Activated CD4-positive, alpha-beta T cell treated with anti-CD3 and anti-CD28 coated beads for 36 hours (primary cell): ENCODE measurements at places on chromosomes 1 and 21.
A peak's percentile ranks its signal among the peaks of the same experiment; 100 is the strongest.

DNA sequence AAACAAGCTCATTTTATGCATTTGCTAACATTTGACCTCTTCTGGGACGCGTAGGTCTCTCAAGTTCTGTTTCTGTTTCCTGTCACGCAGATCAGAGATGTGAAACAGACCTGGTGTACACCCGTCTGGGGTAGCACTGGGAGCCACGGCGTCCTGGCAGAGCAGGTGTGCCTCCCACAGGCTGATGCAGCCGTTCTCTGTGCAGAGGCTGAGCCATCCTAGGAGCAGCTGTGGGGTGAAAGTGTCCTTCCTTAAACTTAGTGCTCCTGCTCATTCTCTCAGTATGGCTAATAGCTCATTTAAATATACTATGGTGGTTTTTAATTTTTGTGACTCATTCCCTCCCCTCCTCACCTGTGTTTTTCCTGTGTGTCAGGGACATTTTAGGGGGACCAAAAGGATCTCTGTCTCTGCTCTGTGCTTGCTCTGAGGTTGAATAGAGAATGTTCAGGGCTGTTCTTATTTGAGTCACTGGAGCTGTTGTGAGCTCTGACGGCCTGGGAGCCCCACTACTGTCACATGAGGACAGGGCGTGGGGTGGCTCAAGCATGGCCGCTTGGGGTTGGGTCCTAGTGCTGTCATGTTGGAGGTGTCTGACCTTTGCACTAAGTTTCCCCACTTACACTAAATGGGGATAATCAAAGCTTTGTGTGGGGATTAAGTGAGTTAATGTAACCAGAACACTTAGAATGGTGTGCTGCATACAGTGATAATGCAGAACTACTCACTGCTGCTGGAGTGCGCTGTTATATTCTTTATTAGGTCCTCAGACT, 43.0 kb downstream of the GALNT2 start:
- DNase-seq, result peak; percentile 94

DNA sequence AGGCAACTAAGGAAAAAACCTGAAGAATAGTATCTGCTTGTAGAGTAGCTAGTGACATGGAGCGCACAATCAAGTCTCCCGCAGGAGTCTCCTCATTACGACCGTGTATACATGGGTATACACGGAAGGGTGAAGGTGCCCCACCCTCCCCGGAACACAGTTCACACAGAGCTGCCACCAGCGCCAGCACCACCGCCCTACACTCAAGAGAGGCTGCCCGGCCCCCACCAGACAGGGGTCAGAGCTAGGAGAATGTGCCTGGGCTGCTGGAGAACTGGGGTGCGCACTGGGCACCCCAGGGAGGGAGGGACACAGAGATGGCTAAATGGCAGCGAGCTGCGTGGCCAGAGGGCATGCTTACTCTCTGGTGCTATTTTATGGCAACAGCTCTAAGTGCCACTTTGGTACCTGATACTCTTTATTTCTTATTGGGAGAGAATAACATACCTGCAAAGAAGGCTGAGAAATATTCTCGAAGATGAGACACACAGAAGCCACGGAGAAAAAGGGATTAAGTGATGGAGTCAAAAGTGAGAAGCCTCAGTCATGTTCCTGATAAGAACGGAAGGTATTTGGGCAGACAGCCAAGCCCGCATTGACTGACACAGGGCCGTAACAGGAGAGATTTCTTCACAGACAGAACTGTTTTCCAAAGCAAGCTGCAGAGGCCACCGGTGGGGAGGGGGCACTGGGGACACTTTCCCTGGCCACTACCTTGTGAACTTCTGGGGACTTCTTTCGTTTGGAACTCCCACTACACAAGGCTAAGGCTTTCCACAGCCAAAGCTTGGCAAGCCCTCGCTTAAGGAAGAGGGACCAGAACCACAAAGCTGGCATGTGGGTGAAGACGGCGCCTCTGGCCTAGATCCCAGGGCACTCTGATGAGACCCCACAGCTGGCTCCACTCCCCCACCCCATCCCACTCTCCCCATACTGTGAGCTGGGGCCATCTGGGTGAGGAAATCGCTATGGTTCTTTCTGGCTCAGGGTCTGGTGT, 108.0 kb downstream of the PGBD5 start:
- DNase-seq, result no peak

DNA sequence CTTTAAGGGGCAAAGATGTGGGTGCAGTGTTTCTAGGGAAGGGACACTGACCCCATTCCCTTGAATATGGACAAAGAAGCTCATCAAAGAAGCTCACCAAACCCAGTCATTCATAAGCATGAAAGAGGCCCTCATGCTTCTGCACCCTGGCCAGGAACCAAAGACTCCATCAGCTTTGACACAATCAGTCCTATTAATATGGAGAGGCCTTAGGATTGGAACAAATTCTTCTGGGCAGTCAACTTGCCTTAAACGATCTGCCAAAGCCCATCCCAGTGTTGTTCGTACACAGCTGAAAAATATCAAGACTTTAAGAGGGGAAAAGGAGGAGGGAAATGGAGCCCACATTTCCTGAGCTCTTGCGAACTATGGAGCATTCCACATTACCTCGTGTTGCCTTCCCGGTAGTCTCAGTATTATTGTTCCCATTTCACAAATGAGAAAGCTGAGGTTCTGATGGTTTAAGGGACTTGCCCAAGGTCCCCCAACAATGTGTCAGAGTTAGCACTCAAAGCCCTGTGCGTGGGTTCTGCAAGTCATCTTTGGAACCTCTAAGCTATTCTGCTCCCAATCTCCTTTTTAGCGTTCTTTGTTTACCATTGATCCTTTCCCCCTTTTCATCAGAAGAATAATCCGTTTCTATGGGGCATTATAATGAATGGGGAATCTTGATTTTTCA, 161.9 kb downstream of the ZBTB18 start:
- peak; percentile 20 for DNase-seq

- no peak for DNase-seq
These were observed 37.6 kb upstream of the GPR153 start for GRCh38 chr1:6298530-6298929.

GRCh38 chr21:34882719-34883131, 166.4 kb downstream of the RUNX1 start:
- no peak for DNase-seq

DNA sequence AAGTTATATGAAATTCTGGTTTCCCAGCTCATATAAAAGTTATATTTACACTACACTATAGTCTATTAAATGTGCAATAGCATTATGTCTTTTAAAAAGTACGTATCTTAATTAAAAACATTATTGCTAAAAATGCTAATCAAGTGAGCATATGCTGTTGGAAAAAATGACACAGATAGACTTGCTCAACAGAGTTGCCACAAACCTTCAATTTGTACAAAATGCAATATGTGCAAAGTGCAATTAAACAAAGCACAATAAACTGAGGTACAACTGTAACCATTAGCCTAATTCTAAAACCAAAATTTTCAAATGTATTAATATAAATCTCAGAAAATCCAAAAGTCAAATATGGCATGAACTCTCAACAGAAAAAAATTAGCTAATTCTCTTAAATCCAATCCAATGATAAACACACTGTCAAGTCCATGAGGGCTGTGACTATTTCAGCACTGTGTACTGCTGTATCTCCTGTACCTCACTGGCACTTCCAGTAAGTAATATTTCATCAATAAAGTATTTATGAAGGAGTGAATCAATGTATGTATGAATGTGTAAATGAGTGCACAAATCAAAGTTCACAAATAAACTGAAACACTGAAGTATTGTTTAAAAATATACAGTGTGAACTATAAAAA, 116.3 kb downstream of the AKT3 start:
- DNase-seq, result no peak

DNA sequence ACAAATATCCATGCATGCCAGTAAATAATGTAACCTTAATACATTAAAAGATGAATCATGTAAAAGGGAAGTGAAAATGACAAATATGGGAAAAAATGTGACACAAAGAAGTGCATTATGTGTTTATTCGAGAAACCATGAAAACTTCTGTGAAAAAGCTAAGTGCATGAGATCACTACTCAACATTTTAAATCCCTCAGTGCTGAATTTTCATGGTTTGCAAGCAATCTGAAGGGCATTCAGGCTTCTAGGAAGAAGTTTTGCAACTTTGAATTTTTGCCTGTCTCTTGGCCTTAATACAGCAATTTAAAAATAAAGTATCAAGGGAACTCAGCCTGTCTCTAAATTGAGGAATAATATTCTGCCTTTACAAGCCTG, 78.2 kb downstream of the MAP3K7CL start:
- DNase-seq, result no peak

- DNase-seq, result no peak
These were observed 217.2 kb upstream of the IRF2BP2 start for GRCh38 chr1:234827181-234827580.

DNA sequence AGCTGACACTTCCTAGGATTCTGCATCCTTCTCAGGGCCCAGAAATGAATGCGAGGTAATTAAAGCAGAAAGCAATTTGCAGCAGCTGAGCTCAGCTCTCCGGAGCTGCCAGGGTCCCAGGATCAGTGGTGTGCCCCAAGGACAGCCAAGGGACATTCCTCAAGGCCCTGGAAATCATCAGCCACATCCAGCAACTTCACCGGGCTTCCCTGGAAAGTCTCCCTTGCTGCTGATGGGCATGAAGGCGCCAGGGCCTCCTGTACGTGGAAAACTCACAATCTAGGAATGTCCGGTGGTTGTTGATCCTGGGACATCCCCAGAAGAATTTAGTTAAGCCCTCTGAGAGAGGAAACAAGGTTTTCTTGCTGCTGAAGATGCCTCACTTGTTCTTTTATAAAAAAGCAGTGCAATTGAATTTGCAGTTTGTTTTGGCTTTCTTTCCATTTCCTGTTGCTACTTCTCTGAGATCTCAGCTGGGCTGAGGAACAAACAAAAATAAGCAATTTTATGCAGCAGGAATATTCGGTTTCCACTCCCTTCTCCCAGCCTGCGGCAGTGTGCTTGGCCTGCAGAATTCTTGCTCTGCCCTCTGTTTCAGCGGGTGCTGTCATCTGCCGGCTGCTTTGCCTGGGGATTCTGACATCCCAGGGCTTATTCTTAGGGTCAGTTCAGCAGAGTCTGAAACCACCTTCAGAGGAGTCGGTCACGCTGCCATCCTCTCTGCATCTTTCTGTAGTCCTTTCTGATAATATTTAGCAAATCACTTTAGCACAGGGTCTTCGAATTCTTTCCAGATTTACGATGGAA, 85.9 kb downstream of the TCP10L start:
- DNase-seq, result no peak

DNA sequence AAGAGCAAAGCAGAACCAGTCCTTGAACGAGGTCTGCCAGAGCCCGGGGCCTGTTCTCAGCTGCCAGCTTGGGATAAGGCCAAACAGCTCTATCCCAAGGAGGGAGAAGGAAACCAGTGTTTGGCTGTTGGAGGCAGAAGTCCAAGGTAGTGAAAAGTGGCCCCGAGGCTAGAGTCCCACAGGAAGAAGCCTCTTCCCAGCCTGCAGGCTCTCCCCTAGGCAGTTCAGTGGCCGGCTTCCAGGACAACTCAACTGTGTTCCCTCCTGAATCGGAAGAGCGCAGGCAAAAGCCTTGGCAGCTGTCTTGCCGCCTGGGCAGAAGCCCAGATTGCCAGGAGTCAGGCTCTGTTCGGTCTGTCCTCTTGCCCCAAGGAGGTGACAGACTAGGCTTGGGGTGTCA, 19.3 kb downstream of the QSOX1 start:
- no peak for DNase-seq

DNA sequence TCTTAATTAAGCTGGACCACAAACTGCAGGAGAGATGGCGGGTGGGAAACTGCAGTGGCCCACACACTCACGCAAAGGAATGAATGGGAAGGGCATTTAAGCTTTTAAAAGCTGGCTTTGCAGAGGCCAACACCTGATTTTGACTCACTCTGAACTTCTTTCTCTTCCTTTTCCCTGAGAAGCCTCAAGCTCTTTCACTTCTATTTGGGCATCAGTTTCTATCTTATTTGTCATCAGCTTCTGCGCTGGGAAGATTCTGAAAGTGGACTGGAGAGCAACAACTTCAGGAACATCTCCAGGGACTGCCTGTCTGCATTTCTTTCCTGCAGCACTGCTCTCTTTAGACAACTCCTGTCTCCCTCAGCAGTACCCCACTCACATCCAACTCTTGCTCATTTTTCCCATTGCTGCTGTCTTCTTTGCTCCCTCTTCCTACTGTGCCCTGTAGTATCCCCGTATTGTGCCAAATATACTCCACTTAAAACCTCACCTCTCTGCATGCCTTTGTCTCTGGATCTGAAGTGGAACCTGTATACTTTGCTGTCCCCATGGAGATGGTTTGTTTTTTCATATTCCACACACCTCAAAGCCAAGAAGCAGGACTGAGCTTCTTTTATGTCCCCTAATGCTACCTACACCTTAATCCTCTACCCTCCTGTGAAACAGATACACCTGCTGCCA, 143.3 kb upstream of the JUN start:
- no peak for DNase-seq

DNA sequence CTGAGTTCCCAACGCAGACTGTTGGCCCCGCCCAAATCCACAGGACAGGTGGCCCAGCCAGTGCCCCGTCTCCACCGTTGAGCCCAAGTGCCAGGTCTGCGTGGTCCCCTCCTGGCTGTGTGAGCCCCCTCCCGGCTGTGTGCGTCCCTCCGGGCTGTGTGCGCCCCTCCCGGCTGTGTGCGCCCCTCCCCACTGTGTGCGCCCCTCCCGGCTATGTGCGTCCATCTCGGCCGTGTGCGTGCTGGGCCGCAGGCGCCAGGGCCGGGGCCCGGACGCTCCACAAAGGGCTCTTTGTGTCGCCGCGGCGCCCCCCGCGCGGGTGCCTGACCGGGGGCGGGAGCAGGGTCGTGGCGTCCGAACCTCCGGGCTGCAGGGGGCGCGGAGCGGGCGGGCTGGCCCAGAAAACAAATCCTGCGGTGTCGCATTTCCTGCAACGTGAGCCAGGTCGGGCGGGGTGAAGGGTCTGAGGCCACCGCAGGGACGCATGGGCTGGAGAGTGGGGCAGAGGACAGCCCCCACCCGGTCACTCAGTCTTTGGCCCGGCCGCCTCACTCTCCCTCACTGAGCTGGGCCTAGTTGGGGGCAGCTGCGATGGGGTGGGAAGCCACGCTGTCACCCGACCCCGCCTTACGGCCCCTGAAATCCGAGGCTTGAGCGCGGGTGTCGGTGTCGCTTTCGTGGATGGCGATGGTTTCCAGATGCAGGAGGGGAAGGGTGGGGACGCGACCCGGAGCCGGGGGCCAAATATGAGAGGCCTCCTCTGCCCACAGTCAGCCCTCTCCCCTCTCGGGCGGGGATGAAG, 18.8 kb downstream of the TNFRSF25 start:
- no peak for DNase-seq

DNA sequence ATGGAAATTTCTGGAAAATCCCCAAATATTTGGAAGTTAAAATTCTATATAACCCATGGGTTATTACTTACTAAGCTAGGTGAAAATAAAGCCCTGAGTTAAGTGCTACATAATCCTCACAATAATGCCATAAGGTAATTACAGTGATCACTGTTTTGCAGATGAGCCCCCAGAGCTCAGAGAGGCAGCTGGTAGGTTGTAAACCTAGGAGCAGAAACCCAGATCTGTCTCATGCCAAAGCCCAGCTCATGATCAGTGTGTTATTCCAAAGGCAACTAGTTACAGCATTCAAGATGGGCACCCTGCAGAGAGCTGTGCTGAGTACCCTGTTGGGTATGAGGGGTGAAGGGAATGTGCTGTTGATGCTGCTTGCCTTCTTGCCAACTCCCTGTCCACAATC, 10.8 kb upstream of the MYOG start:
- DNase-seq, result no peak
